ENCODE measurements at places on chromosomes 5 and 9. TPM values are rescaled to one million over a fixed set of nuclear protein-coding genes. Genes with fewer than 3 reads are reported as not detected.

Gene EDIL3
- 324 TPM for total RNA-seq

Gene PRDM9
- not detected for total RNA-seq

Gene CAMK2A
- total RNA-seq: 0.10 TPM

Gene NDST1
- total RNA-seq: 73.8 TPM

Gene NADK2
- total RNA-seq: 36.3 TPM

Gene DDX4
- total RNA-seq: not detected

Gene SMIM33
- not detected for total RNA-seq

Gene DBH
- not detected for total RNA-seq

Gene ABO
- total RNA-seq: not detected

Gene LTC4S
- 2.3 TPM for total RNA-seq

Gene MARCOL
- total RNA-seq: not detected

Gene BAAT
- total RNA-seq: 0.07 TPM

Gene PCDHGA6
- 6.7 TPM for total RNA-seq

Gene TOPORS
- 24.3 TPM for total RNA-seq

Gene KLHL9
- 37.7 TPM for total RNA-seq

Gene CREBRF
- total RNA-seq: 20.8 TPM

Gene STPG3
- not detected for total RNA-seq

Gene ENG
- 100 TPM for total RNA-seq

Gene ASS1
- total RNA-seq: 138 TPM

Gene SPATA31A5
- total RNA-seq: not detected

Gene MLANA
- total RNA-seq: not detected

Gene KIAA1958
- total RNA-seq: 1.9 TPM

Gene OTULINL
- 1.0 TPM for total RNA-seq

All from smooth muscle cell of the pulmonary artery (primary cell).